ENCODE measurements at places on chromosomes 5 and 9.

- no peak for DNase-seq
Measured at GRCh38 chr9:84169240-84169639, 171.3 kb downstream of the SLC28A3 start.

GRCh38 chr9:90464978-90465377, 177.6 kb downstream of the DIRAS2 start:
- DNase-seq = no peak

- no peak for DNase-seq
Measured at GRCh38 chr5:59238126-59238902, 655.2 kb downstream of the PDE4D start.

DNA sequence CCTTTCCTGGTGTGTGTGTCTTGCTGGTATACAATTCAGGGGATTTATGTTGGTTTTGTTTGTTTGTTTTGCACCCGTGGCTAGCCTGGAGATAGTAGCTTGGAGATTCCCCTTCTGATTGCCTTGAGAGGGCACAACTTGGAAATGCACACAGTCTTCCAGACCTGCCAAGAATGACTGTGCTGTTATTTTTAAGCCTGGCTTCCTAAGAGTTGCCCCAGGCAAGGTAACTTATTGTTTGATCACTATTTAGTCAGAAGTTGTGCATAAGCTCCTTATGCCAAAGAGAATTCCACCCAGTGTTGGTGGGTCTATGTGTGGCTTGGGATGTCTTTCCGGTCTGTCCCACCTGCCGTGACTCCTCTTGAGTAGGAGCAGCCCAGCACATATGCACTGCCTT, 421.9 kb upstream of the KCNN2 start:
- no peak for DNase-seq

DNA sequence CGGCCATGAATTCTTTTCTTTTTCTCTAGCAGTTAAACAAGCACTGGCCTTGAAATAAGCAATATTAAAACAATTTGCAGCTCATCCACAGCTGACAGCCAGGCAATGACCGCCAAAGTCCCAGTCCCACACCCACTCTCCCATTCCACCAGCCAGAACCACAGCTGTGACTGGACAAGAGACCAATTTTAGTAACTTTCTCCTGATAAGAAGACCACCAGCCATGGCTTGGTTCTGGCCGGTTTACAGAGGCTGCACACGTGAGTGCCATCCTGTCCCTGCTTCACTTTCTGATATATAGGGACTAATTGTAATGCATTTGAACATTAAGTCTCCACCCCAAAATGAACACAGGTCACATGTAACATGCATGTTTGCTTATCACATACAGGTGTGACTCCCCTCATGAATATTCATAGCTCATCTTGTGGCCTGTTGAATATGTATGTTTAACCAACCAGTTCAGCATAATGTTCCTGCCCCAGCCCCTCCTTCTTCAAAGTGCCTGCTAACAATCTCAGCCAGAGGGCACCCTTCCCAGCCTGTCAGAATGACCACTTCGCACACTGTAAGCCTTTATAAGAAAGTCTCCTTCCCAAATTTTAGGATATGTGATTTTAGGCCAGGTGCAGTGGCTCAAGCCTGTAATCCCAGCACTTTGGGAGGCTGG, 23.9 kb upstream of the FANCC start:
- no peak for DNase-seq

GRCh38 chr5:27353540-27353939, 315.2 kb upstream of the CDH9 start:
- DNase-seq = no peak

GRCh38 chr5:72508241-72509170, 1.3 kb upstream of the ZNF366 start:
- no peak for DNase-seq

- no peak for DNase-seq
Measured at GRCh38 chr5:151253605-151253950, 593 bp downstream of the GM2A start.

DNA sequence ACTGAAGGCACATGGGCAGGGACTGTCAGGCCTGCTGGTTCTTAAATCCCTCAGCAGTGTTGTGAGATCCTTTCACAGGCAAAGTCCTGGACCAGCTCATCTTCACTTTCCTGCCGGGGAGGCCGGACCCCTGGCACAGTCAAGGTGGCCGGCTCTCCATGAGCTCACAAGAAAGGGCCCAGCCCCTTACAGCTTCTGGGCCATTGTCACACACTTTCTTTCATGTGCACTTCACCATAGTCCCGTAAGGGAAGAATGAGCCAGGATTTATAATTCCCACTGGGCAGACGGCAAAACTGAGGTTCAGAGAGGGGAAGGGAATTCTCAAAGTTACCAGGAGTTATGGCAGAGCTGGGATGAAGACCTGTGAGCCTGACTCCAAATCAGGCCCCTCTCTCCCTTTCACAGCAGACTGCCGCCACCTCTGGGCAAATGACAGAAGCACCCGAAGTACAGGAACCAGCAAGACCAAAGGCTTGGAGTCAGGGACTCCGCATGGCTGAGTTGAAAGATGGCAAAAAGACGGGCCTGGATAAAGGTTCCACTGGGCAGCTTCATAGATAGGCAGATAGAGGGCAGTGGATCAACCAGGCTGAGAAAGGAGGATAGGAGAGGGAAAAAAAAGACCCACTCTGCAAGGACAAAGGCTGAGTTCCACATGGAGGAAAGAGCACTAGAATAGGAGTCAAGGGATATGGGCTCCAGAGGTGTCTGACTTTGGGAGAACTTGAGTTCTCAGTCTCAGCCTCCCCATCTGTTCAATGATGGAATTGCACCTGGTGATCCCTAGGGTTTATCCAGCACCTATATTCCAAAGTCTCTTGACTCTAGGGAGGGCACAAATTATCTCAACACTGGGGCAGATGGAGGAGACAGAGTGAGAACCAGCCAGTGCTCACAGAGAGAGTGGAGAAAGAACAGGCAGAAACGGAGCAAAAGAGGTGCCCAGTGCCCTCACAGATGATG, 128.7 kb downstream of the PAX5 start:
- no peak for DNase-seq

GRCh38 chr5:131109540-131110255, 55.4 kb downstream of the HINT1 start:
- DNase-seq = no peak

DNA sequence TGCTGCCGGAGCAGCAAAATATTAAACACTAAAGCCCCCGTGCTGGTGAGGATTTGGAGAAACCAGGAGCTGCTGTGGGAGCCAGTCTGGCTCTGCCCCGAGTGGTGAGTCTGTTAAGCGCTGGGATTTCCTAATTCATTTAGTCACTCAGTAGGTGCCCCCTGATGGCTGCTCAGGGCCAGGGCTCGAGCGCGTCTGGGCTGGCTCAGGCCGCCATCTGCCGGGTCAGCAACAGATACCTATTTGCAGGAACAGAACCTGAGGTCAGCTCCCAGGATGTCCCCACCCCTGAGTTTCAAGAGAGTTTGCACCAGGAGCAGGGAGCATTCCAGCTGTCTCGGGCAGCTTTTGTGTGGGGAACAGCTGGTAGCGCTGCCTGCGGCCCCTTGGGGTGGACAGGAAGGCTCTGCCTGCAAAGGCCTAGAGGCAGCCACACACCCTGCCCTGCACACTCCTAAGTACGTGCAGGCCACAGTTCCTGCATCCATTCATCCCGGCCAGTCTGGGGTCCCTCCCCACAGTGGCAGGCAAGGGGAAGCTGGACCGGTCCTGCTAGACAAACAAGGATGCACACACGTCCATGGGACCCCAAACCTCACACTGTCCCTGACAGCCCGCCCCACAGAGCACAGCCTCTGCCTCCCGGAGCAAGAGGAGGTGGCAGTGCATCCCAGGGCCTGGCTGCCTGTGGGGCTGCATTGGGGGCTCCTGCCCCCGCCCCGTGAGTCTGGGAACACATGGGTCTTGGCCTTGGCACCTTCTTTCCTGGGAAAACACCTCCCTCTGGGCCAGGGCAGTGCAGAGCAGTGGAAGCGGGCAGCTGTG, 83.7 kb downstream of the ADAMTS2 start:
- DNase-seq = no peak

DNA sequence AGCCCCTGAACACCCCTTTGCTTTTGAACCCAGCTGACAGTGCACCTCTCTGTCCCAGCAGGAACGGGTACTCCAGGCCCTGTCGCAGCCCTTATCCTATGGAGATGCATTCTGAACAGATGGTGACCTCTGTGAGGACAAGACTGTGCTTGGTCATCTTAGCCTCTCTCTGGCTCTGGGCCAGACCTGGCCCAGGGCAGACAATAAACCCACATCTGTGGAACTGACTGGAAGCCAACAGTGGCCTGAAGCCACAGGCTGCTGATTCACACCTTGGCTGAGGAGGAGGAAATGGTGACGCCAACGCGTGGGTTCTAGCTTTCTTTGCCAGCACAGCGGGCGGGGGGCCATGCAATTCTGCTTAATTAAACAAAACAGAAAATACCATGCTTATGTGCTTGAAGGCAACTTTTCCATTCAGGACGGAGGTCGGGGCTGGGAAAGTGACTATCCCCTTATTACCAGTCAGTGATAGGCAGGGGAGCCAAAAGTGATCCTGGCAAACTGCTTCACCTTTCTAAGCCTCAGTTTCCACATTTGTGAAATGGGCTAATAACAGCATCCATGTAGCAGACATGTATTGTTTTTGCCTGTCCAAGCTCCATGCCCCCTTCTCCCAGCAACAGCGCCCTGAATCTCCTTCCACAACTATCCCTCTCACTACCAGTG, 10.8 kb downstream of the SH3PXD2B start:
- DNase-seq = no peak

GRCh38 chr9:6449645-6450044, 36.6 kb downstream of the UHRF2 start:
- no peak for DNase-seq

- DNase-seq = no peak
Measured at GRCh38 chr5:132008163-132008473, 3.3 kb downstream of the ACSL6 start.

- no peak for DNase-seq
Measured at GRCh38 chr9:122180633-122181032, 20.9 kb downstream of the MORN5 start.

GRCh38 chr9:87290241-87291052, 207.2 kb upstream of the DAPK1 start:
- no peak for DNase-seq

DNA sequence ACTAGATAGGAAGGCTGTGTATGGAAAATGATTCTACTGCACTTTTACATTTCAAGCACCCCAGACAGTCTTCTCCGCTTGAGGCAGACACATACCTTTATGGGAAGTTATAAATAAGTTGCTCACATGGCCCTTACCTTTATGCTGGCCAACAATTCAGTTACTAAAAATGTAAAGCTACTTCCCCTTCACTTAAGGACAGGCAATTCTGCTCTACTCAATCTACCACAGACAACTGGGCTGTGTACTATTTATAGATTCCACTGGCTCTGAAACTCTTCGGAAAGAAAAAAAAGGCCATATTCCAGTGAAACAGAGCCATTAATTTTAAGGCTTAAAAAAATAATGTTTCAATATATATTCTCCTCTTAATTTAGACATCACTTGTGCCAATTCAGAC, 59.4 kb downstream of the ELAVL2 start:
- DNase-seq = no peak

- no peak for DNase-seq
Measured at GRCh38 chr9:128087262-128087661, 19.2 kb downstream of the SLC25A25 start.

- no peak for DNase-seq
Measured at GRCh38 chr5:90037646-90038045, 371.9 kb downstream of the CETN3 start.

DNA sequence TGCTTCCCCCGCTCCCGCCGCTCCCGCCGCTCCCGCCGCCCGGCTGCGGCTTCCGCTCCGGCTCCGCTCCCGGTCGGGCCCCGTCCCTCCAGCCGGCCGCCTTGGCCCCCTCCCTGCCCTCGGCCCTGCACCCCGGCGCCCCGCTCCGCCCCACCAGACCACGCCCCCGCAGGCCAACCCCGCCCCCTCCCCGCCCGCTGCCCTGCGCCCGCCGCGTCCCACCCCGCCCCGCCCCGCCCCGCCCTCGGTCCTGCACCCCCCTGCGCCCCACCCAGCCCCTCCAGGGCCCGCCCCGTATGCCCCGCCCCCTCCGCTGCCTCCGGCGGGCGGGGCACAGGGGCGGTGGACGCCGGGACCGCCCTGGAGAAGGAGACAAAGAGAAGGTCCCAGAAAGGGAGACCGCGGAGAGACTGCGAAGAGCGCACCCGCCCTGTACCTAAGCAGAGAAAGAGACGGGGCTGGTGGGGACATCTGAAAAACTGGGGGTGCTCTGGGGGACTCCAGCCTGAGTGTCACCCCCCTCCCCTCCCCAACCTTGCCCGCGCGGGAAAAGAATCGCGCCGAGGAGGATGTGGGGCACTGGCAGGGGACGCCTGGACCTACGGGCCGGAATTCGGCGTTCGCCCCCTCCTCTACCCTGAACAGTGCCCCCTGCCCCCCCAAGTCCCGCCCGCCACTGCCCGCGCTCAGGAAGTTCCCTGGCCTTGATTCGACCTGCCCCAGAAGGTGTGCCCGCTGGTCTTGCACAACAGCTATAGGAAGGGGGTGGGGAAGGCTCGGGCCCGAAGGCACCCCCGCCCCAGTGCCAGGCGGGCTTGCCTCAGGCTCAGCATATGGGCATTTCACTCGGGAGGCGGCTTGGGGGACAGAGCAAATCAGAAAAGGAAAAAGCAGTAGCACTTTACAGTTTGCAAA, 42.8 kb upstream of the STXBP1 start:
- DNase-seq = peak; percentile 58

DNA sequence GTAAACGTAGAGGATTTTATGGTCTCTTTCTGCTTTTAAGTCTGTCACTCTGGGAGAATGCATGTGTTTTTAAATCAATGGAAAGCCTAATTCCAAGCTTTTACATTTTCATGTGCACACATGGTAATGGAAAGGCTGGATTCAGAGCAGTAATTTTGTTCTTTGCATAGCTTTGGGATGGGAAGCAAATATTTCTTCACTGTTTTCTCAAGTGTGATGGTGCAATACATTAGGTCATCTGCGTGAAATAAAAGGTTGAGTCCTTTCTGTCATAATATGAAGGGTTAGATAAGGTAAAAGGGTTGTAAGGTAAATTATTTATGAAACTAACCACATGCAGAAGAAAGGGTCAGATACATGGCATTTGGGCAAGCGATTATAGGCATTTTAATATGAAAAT, 88.2 kb upstream of the NR3C1 start:
- DNase-seq = no peak

- no peak for DNase-seq
Measured at GRCh38 chr9:135993765-135994500, 32.8 kb upstream of the UBAC1 start.

- no peak for DNase-seq
Measured at GRCh38 chr9:109181284-109181683, 14.2 kb upstream of the FRRS1L start.

- DNase-seq = no peak
Measured at GRCh38 chr5:172805018-172805683, 28.9 kb upstream of the ERGIC1 start.

DNA sequence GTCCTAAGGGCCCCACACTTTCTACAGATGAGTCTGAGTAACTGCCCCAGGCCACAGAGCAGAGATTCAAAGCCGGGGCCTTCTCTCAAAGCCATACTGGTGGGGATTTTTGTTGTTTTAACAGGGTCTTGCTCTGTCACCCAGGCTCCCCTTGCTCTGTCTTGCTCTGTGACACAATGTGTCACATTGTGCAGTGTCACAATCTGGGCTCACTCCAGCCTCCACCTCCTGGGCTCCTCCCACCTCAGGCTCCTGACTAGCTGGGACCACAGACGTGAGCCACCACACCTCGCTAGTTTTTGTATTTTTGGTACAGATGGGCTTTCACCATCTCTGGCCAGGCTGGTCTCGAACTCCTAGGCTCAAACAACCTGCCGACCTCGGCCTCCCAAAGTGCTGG, 8.6 kb downstream of the AGPAT2 start:
- no peak for DNase-seq
